ENCODE measurements at places on chromosomes 6 and 20. TPM values are rescaled to one million over a fixed set of nuclear protein-coding genes. Genes with fewer than 3 reads are reported as not detected.

FERMT1 gene
- 14.5 TPM for total RNA-seq

LKAAEAR1 gene
- not detected for total RNA-seq

GRCh38 chr6:85685713-85686112, 43.0 kb upstream of the SYNCRIP start:
- DNase-seq, result no peak
- no peaks in the 10 kb centered on the region for H3K36me3 ChIP-seq
- no peaks in the 10 kb centered on the region for H3K27me3 ChIP-seq

GRCh38 chr20:1505361-1505760, 14.1 kb upstream of the SIRPB2 start:
- no peak for DNase-seq
- H3K27me3 ChIP-seq, result peaks cover 22% of the 10 kb centered on the region
- no peak overlapping the region for H3K27ac ChIP-seq
- H3K4me3 ChIP-seq, result no peak overlapping the region

- no peaks in the 10 kb centered on the region for H3K4me1 ChIP-seq
- H3K27me3 ChIP-seq, result no peaks in the 10 kb centered on the region
- H3K36me3 ChIP-seq, result no peaks in the 10 kb centered on the region
- H3K4me3 ChIP-seq, result no peak overlapping the region
- peak; percentile 90 for DNase-seq
These were observed 185.8 kb upstream of the TENT5A start for GRCh38 chr6:81938014-81938856.

- H3K4me3 ChIP-seq, result no peak overlapping the region
- H3K4me1 ChIP-seq, result no peaks in the 10 kb centered on the region
- DNase-seq, result no peak
- H3K27me3 ChIP-seq, result no peaks in the 10 kb centered on the region
- no peak overlapping the region for H3K27ac ChIP-seq
- no peaks in the 10 kb centered on the region for H3K36me3 ChIP-seq
These were observed 31.3 kb downstream of the TRMT6 start for GRCh38 chr20:5918856-5919625.

FLRT3 gene
- total RNA-seq, result 2.3 TPM

TGM3 gene
- not detected for total RNA-seq

GRCh38 chr6:733431-734219, 40.7 kb upstream of the EXOC2 start:
- no peaks in the 10 kb centered on the region for H3K36me3 ChIP-seq
- H3K27ac ChIP-seq, result no peak overlapping the region
- H3K4me1 ChIP-seq, result no peaks in the 10 kb centered on the region
- H3K4me3 ChIP-seq, result no peak overlapping the region
- no peaks in the 10 kb centered on the region for H3K27me3 ChIP-seq

DNA sequence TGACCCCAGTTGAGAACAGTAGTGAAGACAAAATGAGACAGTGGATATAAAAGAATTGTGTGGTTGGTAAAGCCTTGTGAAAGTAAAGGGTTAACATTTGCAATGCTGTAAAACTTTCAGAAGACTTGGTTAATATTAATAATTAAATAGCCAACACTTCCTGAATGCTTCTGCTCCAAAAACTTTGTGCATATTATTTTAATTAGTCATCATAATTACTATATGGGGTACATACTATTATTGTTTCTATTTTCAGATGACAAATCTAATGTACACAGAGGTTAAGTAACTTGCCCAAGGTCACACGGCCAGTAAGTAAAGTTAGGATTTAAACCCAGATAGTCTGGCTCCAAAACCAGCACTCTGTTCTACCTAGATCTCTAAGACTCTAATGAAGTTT, 291.3 kb downstream of the OGFRL1 start:
- H3K27me3 ChIP-seq, result no peaks in the 10 kb centered on the region
- H3K4me3 ChIP-seq, result no peak overlapping the region
- no peak overlapping the region for H3K27ac ChIP-seq
- no peak for DNase-seq

REPS1 gene
- 43.8 TPM for total RNA-seq

GRCh38 chr20:35621560-35621946, 5.9 kb downstream of the SPAG4 start:
- no peaks in the 10 kb centered on the region for H3K27me3 ChIP-seq
- no peak for DNase-seq
- no peak overlapping the region for H3K27ac ChIP-seq
- H3K36me3 ChIP-seq, result peaks cover 41% of the 10 kb centered on the region

FBXO5 gene
- total RNA-seq, result 3.0 TPM

- H3K4me3 ChIP-seq, result no peak overlapping the region
- no peaks in the 10 kb centered on the region for H3K36me3 ChIP-seq
- no peaks in the 10 kb centered on the region for H3K4me1 ChIP-seq
These were observed 40.1 kb upstream of the AKIRIN2 start for GRCh38 chr6:87742106-87742505.

SPAG4 gene
- 39.7 TPM for total RNA-seq

RIMS1 gene
- 7.7 TPM for total RNA-seq

GRCh38 chr6:168089186-168090063, 10.4 kb upstream of the FRMD1 start:
- no peaks in the 10 kb centered on the region for H3K27me3 ChIP-seq
- no peaks in the 10 kb centered on the region for H3K36me3 ChIP-seq
- H3K4me1 ChIP-seq, result peaks cover 13% of the 10 kb centered on the region
- no peak for DNase-seq
- no peak overlapping the region for H3K4me3 ChIP-seq

GRCh38 chr20:57261457-57262251, 4.8 kb downstream of the BMP7 start:
- no peaks in the 10 kb centered on the region for H3K36me3 ChIP-seq
- peaks cover 27% of the 10 kb centered on the region for H3K4me1 ChIP-seq
- no peak overlapping the region for H3K27ac ChIP-seq
- H3K27me3 ChIP-seq, result no peaks in the 10 kb centered on the region

DNA sequence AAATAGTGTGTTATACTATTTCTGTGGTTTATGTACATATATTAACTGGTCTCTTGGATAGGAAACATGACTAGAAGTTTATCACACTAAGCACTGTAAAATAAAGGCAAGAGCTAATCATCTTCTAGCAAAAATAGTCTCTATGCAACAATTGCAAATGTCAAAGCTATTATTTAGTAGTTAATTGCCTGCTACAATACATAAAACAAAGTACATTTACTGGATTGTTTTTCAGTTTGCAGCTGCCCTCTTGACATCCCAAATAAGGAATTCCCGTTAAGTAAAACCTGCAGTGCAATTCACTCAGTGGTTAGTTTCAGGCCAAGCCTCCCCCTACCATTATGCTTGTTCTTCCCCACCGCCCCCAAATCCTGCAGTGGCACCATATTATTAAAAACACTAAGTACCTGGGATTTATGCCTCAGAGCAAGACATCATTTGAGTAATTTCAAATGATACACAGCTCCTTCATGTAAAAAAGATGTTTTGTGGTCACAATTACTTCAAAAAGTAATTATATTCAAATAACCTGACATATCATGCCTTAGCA, 1.6 kb upstream of the ATP5F1E start:
- no peak overlapping the region for H3K27ac ChIP-seq
- peaks cover 27% of the 10 kb centered on the region for H3K4me1 ChIP-seq
- DNase-seq, result no peak
- H3K36me3 ChIP-seq, result peaks cover 66% of the 10 kb centered on the region
- no peak overlapping the region for H3K4me3 ChIP-seq
- H3K27me3 ChIP-seq, result no peaks in the 10 kb centered on the region

- H3K27me3 ChIP-seq, result no peaks in the 10 kb centered on the region
- no peak overlapping the region for H3K27ac ChIP-seq
- peaks cover 11% of the 10 kb centered on the region for H3K36me3 ChIP-seq
- no peak for DNase-seq
These were observed 95.7 kb downstream of the PRDM1 start for GRCh38 chr6:106181664-106182418.

SIRPG gene
- not detected for total RNA-seq

MYMX gene
- not detected for total RNA-seq

DNA sequence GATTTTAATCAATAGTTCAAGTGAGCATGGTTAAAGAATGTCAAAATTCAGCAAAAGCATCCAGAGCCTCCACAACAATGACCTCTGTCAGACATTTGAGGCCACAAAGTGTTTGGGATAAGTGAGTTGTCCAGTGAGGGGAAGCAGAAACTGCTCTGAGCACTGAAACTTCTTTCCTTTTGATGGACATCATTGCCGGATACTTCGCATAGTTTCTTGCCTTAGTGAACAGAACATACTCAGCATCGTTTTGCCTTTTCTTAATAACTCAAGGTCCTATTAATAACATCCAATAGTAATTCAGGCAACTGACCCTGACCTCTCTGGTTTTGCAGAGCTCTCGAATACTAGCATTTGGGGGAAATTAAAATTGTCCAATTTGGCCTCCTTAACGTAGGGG, 78.6 kb downstream of the EDN3 start:
- no peaks in the 10 kb centered on the region for H3K36me3 ChIP-seq
- no peak overlapping the region for H3K4me3 ChIP-seq
- H3K4me1 ChIP-seq, result no peaks in the 10 kb centered on the region
- no peaks in the 10 kb centered on the region for H3K27me3 ChIP-seq

DNA sequence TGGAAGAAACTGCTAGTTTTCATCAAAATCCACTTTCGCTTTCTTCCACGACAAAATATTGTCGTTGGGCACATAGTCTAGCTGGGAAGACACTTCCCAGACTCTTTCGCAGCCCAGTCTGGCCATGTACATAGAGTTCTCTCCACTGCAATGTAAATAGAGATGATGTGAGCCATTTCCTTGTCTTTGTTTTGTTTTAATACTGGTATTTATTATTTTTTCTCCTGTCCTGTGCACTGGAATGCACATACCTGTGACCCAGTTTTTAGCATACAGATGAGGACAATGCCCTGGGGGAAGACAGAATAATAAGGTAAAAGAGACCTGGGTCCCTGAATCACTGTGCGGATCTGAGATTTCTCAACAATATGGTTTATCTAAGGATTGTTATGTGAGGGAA, 149.5 kb upstream of the BMP5 start:
- H3K4me1 ChIP-seq, result no peaks in the 10 kb centered on the region
- H3K27me3 ChIP-seq, result no peaks in the 10 kb centered on the region
- no peak for DNase-seq
- no peak overlapping the region for H3K4me3 ChIP-seq

DNA sequence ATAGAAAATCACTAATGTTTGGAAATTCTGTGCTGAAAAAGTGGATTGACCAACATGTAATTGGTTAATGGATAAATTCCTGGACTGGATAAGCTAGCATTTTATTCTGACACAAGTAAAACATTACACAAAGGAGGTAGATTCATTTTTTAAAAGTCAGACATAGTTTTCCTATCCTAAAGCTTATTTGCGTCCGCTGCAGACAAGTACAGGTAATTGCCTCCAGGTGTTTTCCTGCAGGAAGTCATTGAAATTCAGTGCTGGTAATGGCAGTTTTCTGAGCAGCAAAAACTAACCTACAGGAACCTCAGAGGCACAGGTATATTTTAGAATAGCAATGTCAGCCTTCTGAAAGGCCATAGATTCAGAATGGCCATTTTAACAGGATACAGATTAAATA, 20.0 kb upstream of the HIVEP1 start:
- H3K27me3 ChIP-seq, result no peaks in the 10 kb centered on the region
- H3K27ac ChIP-seq, result no peak overlapping the region
- no peak for DNase-seq
- H3K4me1 ChIP-seq, result no peaks in the 10 kb centered on the region
- H3K36me3 ChIP-seq, result no peaks in the 10 kb centered on the region
- no peak overlapping the region for H3K4me3 ChIP-seq

GRCh38 chr6:48764286-48765044, 653.5 kb upstream of the PTCHD4 start:
- no peaks in the 10 kb centered on the region for H3K36me3 ChIP-seq
- H3K4me1 ChIP-seq, result peaks cover 12% of the 10 kb centered on the region
- no peak for DNase-seq
- H3K4me3 ChIP-seq, result no peak overlapping the region
- H3K27me3 ChIP-seq, result no peaks in the 10 kb centered on the region

CST7 gene
- 2.2 TPM for total RNA-seq

- no peaks in the 10 kb centered on the region for H3K4me1 ChIP-seq
- peaks cover 4% of the 10 kb centered on the region for H3K36me3 ChIP-seq
- DNase-seq, result no peak
- H3K27ac ChIP-seq, result no peak overlapping the region
- H3K4me3 ChIP-seq, result no peak overlapping the region
- no peaks in the 10 kb centered on the region for H3K27me3 ChIP-seq
These were observed 10.9 kb downstream of the ECHDC1 start for GRCh38 chr6:127332383-127332961.

CNKSR3 gene
- 9.4 TPM for total RNA-seq

GRCh38 chr6:69973763-69974162, 107.4 kb downstream of the COL19A1 start:
- no peak overlapping the region for H3K4me3 ChIP-seq
- no peaks in the 10 kb centered on the region for H3K36me3 ChIP-seq
- H3K4me1 ChIP-seq, result no peaks in the 10 kb centered on the region
- H3K27me3 ChIP-seq, result no peaks in the 10 kb centered on the region

DNA sequence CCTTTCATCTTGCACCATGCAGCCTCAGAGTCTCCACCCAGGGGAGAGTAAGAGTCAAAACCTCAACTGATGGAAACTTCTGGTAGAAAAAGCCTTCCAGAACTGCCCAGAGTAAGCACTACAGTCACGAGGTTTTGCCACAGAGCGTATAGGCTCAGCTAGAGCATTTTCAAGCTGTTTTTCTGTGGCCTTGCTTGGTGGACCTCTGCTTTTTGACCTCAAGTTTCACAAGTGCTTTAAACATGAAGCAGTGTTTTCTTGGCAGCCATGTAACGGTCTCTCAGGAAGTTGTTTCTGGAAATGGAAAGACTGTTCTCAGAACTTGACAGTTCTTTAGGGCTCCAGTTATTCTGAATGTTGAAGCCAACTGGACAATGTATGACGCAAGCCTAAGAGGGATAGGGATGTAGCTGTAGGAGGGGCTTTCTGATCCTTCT, 146.5 kb downstream of the ZDHHC14 start:
- no peaks in the 10 kb centered on the region for H3K4me1 ChIP-seq
- no peak overlapping the region for H3K4me3 ChIP-seq
- peak overlapping the region; percentile 49 for H3K27ac ChIP-seq
- no peaks in the 10 kb centered on the region for H3K36me3 ChIP-seq

SLC22A23 gene
- total RNA-seq, result 45.5 TPM

DNA sequence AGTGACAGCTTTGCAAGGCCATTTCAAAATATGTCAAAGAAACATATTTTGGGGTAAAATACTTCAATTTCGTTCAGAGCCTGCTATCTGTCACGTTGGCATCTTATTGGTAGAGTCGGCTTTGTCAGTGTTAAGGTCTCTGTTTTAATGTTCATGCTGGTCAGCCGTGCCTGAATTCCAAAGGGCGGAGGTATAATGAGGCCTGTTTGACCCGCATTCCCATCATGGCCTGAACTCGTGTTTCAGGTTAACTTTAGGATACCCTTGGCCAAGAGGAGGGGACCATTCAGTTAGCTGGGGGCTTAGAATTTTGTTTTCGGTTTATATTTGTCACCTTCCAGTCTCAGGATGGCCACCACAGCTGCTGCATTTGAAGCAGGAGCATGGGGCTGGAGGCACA, 236.4 kb downstream of the NFATC2 start:
- H3K27ac ChIP-seq, result no peak overlapping the region
- H3K4me3 ChIP-seq, result no peak overlapping the region
- peaks cover 7% of the 10 kb centered on the region for H3K4me1 ChIP-seq
